ENCODE measurements at places on chromosomes 5 and 9.

DNA sequence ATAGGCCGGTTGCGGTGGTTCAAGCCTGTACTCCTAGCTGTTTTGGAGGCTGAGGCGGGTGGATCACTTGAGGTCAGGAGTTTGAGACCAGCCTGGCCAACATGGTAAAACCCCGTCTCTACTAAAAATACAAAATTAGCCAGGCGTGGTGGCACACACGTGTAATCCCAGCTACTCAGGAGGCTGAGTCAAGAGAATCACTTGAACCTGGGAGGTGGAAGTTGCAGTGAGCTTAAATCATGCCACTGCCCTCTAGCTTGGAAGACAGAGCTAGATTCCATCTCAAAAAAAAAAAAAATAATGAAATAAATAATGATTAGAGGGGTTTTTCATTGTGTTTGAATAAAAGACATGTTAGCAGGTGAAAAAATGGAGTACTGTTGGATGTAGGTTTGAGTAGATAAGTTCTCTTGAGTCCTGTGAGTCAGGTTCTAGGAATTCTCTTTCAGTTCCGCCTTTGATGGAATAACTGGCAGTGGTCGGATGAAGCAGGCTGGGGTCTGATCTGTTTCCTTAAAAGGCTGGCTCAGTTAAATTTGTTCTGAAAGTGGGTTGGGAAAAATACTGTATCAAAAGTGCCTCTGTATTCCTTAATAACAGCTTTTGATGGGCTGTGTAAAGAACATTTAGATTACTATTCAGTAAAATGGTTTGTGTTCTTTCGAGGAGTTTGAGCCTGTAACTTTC is 73.2 kb downstream of the AOPEP start:
- no peak for DNase-seq

DNA sequence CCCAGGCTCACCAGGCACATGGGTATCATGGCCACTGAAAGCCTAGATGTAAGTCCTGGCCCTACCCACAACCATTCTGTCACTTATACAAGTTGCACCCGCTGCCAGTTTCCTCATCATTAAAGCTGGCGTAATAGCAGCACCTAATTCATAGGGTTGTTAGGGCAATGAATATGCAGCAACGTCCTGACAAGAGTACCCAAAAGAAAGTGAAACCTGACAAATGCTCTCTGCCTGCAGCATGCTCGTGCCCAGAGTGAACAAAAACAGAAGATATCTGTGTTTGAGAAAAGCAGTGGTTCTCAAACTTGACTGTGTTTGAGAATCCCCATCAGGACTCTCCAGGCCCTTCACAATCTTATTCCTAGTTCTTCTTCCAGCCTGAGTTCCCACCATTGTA is 632.4 kb downstream of the SEMA5A start:
- no peak for DNase-seq

DNA sequence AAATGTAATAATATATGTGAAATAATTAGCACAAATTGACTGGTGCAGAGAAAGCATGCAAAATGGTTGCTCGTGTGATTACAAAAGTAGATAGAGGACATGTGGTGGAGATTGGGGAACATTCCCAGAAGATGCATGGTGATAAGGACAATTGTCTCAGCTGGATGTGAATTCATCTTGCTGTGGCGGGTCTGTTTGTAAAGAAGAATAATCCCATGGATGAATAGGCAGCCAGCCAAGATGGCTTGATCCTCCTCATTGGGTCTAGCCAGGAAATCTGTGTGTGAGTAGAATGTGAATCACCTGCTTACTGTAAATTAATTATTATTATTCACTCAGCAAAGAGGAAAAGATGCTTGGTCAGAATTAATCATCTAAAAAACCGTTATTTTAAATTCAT is 12.6 kb upstream of the DPYSL3 start:
- DNase-seq = no peak

DNA sequence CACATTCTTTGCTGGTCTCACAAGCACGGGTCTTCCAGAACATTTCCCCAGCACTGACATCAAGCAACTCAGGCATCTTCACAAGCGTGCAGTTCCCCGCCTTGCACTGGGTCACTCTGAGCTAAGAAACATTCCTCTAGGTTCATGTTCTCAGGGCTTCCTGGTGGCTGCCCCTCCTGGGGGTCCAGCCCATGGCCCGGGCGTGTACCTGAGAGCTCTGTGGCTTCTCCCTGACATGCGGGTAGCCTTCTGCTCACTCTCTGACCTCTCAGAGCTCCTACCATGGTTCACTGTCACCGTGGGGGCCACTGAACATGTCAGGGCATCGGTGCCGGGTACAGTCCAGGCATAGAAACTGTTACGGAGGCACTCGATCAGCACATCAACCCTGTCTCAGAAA is 87.5 kb downstream of the OLFM1 start:
- DNase-seq = no peak

DNA sequence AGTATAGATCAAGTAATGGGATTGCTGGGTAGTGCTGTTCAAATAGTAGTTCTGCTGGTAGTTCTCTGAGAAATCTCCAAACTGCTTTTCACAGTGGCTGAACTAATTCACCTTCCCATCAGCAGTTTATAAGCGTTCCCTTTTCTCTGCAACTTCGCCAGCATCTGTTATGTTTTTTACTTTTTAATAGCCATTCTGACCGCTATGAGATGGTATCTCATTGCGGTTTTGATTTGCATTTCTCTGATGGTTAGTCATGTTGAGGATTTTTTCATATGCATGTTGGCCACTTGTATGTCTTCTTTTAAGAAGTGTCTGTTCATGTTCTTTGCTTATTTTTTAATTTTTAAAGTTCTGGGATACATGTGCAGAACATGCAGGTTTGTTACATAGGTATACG is 279.2 kb upstream of the NREP start:
- no peak for DNase-seq

DNA sequence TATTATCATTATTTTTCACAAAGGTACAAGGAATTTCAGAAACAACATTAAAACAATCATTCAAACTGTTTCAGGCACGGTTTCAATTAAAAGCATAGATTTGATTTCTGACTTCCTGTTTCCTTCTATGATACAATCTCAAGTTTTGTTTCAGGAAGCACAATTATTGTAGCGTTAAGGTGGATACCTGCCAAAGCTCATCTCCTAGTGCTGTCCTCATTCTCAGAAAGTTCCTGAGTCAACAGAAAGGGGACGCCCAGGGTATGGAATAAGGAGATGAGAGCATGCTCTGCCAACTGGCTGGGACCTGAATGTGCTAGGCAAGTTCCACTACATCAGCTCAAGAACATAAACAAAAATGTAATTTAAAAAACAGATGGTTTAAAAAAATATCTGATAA is 2.0 kb upstream of the TRIM14 start:
- no peak for DNase-seq

DNA sequence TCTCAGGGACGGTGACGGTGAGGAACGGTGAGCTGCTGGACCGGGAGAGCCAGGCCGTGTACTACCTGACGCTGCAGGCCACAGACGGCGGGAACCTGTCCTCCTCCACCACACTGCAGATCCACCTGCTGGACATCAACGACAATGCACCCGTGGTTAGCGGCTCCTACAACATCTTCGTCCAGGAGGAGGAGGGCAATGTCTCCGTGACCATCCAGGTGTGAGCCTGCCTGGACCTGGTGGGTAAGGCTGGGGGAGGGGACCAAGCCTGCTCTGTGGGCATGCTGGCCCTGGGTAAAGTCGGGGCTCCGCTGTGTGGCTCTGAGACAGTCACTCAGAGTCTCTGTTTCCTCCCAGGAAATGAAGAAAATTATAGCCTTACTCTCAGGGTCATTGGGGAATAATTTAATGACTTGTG is 29.3 kb downstream of the CDHR2 start:
- DNase-seq = peak; percentile 80

DNA sequence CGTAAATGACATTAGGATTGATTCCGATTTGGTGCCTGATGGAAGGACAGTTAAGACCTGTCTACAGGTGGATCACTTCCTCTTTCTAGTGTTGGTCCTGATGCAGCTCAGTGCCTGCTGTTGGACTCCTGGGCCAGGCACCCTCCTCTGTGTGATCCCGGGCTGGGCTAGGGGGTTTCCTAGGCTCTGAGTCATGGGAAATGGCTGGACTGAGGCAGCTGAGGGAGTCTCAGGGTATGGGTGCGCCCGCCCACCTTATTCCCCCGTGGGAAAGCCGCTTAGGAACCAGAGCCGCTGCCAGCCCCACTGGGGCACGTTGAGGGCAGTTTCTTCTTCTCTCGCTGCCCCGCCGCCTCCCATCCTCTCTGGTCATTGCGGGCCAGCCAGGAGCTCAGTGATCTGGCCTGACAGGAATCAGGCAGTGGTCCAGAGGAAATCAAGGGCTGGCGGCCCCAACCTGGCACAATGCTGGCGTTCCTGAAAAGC is 12.9 kb downstream of the TCF7 start:
- peak; percentile 88 for DNase-seq

DNA sequence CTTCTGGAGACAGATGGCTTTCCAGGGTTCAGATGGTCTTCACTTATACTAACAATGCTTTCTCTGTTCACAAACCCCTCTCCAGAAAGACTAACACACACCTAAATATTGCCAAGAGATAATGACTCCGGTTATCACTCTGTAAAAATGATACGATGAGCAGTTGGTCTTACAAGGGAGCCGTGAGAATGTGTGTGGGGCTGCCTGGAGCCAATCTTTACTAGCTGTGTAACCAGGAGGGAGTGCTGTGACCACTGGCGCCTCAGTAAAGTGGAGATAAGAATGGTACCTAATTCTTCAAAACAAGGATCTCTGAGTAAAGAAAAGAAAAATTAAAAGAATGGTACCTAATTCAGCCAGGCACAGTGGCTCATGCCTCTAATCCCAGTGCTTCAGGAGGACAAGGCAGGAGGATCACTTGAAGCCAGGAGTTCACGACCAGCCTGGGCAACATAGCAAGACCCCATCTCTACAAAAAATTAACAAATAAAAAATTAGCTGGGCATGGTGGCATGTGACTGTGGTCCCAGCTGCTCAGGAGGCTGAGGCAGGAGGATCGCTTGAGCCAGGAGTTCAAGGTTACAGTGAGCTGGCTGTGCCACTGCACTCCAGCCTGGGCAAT is 39.9 kb upstream of the IL17B start:
- DNase-seq = no peak

DNA sequence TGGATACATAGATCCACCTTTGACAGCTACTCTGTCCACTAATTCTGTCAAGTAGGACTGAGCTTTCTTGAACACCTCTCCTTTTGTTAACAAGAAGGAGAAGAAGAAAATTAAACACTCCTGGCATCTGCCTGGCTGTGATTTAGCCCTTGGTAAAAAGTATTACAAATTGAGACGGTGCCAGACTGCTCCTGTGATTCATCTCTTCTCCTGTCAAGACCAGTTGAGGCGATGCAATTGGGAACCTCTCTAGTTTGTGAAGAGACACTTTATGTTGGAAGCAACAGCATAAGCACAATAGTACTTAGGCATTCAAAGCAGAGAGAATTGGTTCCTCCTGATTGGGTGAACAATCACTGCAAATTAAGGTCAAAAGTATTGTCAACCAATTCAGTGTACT is 72.7 kb downstream of the GHR start:
- no peak for DNase-seq

DNA sequence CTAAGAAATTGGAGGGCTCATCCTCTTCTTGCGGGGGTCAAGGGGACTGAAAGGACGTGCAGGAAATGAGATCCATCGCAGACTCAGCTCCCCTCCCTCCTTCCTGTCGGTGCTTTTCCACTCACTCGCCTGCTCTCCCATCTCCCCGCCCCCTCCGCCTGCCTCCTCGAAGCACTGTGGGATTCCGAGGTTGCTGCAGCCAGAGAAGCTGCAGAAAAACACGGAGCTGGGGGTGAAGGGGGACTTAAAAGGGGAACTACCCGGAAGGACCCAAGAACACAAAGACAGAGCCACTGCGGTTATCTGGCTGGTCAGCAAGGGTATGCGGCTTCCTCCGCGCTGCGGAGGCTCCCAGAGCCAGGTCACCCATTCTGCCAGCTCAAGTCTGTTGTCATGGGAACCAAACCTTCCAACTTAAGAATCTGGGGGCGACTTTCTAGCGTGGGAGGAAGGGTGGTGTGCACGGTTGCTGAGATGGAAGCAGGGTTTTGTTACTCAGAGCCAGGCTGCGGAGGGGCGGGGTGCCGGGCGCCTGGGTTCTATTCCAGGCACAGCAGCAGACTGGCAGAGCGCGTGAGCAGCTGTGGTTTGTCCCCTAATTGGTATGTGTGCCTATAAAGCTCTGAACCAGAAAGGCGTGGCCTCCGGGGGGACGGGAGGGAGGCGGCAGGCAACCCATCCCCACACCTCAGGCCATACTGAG is 24.9 kb downstream of the PCDHGC5 start:
- DNase-seq = peak; percentile 88

GRCh38 chr9:98607787-98608186 is 100.9 kb downstream of the GABBR2 start:
- no peak for DNase-seq

DNA sequence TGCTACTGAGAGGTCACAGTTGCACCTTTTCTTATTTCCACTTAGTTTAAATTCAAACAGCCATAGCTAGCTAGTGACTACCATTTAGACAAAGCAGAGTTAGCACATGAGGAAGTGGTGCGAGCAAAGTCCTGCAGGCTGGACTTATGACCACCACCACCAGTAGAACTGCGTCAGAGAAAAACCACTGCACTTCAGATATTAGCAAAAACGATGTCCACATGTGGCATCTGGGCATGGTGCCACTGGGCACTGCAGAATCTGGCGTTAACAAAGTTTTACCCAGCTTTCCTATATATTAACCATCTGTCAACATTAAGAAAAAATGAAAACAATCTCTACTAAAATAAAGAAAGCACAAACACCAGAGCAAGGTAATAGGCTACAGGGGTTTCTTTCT is 80.1 kb downstream of the SPTLC1 start:
- DNase-seq = no peak

- DNase-seq = no peak
Measured at GRCh38 chr9:113695440-113695851, 180.7 kb upstream of the ZNF618 start.

DNA sequence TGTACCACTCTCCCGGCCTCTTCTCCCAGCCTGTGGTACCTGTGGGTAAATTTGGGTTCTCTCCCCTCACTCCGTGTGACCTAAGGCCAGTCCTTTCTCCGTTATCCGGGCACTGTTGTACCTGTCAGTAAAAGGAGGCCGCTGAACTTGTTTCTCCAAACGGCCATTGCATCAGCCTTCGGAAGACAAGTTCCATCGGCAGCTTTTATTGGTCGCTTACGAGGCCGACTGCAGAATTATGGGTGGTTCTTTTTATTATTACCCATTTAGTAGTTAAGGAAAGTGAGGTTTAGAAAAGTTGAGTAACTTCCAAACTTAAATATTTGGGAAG is 558 bp downstream of the GRPEL2 start:
- DNase-seq = peak; percentile 69

DNA sequence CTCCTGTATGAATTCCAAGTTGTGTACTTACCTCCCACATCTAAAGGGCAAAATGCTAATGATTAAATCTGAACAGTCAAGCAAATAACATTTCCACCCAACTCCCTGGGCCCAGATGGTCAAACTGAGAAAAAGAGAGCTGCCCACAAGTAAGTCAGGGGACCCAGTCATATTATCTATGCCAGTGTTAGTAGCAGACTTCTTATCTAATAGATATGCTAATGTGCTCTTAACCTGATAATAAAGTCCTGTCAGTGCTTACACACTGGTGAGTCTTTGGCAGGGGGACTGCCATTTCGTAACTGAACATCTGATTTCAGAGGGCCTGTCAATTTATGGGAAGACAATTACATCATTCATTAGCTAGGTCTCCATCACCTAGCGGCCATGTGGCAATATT is 292.3 kb upstream of the WWC1 start:
- no peak for DNase-seq
